Stimulated activated CD8-positive, alpha-beta memory T cell treated with anti-CD3 and anti-CD28 coated beads, Interleukin-15, amount 100 ng/mL, for 4 hours (primary cell): ENCODE measurements at places on chromosomes 2 and 18.

DNA sequence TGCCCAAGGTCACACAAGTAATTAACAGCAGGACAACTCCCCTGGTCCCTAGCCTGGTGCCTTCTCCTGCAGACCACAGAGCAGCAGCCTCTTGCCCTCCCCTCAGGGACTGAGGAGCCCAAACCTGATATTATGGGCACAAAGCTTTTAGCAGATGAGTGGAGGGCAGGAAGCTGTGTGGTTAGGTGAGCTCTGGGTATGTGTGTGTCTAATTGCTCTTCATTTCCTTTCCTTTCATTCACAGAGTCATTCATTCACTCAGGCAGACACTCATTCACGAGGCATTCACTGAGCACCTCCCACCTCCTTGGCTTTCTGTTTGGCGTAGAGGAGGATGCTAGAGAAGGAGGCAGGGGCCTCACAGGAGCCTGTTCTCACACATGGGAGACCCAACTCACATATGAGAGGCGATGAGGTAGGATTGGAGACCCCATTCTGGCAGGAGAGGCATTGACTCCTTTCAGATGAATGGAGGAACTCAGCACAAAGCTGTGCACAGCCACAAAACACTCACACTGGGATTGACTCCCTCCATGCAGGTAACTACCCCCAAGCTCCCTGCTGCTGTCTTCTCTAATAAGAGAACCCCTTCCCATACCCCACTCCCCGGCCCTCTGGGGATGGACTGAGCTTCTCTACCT, 306.8 kb upstream of the SKOR2 start:
- no peak for DNase-seq

- DNase-seq, result no peak
These were observed 674 bp downstream of the PTPN4 start for GRCh38 chr2:119760237-119760955.

DNA sequence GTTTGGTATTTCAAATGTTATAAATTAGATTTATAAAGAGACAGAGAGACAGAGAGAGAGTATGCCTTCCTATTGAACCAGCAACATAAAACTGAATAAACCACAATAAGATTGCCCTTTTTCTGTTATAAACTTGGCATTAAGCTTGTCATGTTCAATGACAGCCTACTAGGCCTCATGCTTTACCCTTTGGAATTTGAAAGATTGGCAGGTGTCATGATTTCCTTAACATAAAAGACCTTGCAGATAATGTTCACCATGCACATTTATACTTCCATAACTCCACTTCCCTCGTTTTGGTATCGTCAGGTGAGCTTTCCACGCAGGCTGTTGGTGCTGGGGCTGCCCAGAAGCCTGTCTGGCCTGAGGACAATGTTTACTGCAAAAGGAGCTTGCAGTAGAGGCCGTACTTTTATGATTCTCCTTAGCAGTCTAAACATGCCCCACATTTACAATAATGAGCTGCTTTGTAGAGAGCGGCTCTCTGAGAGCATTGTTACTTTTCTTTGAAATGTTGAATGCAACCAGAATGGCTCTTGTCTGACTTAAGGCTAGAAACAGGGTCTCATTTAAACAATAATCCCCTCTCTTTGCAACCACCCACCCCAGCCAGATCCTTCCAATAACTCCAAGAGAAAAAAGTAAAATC, 379.1 kb upstream of the ATP5MC3 start:
- DNase-seq, result no peak

DNA sequence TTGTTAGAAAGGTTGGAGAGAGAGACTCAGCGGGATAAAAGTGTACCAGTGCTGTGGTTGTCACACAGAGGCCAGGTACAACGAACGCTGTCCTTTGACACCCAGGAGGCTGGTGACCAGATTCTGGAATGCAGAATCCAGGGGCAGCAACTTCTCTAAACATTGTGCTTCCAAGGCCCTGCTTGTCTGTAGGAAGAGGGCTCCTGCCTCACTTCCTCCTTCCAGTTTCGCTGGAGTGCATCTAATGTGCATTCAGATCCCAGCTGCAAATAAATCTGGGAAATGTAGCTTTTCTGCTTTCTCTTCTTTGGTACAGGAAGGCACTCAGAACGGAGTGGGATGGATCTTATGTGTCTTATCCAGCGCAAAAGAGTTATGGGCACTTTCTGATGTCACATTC, 171.8 kb upstream of the ATP5MC3 start:
- no peak for DNase-seq

- no peak for DNase-seq
These were observed 50.6 kb downstream of the PMAIP1 start for GRCh38 chr18:59950215-59950944.

DNA sequence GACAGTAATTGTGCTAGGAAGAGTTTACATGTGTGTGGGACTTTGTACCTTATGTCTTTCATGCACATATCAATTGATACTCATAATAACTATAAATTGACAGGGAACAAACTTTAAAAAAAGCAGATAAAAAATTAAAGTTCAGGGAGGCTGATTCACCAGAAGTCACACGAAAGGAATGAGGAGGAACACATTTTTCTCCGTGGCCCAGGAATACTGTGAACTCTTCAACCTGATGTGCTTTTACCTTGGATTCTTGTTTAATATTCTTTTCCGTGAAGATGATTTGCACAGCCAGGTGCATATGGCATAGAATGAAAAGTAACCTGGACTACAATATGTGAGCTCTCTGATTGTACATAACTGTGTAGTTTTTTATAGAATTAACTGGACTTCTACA, 326.3 kb downstream of the CDH7 start:
- DNase-seq, result no peak

GRCh38 chr2:25816249-25816648, 62.0 kb downstream of the ASXL2 start:
- no peak for DNase-seq

DNA sequence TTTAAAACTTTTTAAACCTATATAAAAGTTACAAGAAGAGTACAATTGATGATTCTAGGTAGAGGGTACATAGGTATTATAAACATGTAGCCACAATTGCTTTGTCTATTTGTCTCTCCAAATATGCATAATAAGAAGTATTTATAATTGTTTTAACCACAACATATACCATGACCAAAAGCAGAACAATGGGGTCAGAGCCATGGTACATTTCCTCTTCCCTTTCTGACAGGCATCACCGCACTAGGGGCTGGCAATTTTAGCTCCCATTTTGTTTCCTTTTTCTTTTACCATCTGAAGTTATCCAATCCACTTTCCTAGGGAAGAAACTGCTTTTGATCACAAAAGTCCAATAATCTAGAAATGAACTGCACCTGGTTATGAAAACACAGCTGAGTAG, 49.3 kb downstream of the TMX3 start:
- no peak for DNase-seq

DNA sequence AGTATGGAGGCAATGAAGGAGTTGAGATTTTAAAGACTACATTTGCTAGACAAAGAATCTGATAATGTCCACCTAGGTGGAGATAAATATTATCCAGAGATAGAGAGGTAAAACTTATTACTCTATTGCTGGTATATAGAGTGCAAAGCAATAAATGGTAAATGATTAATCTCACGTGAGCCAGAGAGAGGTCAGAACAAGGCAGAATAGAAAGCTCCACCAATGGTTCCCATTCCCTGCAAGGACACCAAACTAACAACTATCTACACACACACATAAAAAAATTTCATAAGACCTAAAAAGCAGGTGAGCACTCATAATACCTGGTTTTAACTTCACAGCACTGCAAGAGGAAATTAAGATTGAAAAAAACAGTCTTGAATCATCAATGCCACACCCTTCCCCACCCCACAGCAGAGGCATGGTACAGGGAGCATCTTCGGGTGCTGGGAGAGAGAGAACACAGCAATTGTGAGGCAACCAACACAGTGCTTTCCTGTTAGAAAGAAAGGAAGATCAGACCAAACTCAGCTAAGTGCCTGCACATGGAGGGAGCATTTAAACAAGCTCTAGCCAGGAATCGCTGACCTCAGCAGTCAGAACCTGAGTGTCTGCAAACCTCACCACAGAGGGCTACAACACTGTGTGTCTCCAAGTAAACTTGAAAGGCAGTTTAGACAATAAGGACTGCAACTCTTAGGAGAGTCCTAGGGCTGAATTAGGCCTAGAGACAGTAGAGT, 1432.6 kb upstream of the TMEFF2 start:
- no peak for DNase-seq

DNA sequence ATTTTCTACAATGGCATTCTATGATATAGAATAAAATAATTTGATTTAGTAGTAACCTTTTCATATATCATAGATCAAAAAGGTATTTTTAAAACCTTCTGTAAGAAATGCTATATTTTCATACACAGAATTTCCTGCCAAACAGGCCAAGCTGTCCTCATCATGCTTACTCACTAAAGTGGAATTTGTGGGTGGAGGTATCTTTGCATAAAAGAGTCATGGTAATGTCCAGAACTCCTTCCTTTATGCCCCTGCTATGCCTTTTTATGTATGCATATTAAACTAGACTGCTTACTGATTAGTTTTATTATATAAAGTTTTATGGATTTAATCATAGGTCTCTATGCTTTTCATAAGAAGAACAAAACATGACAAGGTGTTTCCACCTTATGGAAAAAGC, 27.5 kb upstream of the MARCHF7 start:
- no peak for DNase-seq

DNA sequence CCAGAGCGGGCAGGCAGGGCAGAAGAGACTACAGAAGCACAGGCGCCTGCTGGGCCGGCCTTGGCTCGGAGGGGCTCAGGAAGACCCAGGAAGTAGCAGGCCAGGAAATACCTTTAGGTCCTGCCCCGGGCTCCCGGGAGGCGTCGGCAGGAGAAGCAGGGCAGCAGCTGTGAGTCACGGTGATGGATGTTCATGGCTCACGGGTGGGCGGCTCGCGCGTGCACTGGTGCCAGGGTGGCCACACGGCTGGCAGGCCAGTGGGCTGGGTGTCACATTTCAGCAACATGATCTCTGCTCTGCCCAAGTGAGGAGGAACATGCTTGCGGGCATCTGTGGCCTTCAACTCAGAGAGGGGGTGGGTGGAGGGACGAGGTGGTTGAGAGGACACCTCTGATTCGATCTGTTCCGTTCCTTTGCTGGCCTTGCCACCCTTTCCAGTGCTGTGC, 139.3 kb downstream of the KLHL29 start:
- DNase-seq, result no peak

DNA sequence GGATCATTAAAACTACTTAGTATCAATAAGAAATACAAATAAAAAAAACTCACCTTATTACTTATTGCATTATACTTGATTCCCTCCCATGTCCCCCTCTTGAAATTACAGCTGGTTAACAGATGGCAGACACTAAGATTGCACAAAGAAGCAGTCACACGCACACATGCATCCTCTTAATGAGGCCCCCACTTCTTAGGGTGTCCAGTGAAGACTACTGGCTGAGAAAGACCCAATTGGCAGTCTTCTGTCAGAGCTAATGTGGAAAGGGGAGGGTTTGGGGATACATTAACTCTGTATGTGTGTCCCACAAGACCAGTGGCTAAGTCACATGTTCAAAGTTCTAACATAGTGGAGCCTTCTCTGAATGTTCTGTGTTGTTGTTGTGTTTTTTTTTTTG, 210.7 kb downstream of the MTX2 start:
- no peak for DNase-seq

DNA sequence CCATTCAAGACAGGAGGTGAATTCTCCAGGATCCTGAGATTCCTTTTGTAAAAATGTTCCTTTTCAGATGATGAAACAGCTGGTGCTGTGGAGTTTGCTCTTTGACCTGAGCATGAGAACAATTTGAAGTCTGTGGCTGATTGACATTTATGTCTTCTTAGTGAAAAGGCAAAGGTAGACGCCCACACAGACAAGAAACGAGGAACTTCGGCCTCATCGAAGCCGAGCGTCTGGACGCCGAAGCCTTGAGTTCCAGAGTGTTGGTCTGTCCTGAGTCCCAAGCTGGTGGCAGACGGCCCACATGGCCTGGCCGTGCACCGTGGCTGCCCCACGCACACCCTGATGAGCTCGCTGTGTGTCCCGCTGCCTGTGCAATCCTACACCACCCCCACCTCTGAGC, 20.7 kb upstream of the SNTG2 start:
- no peak for DNase-seq

- no peak for DNase-seq
These were observed at the start of gene SLC5A7 for GRCh38 chr2:107986278-107987217. TSS of gene SLC5A7 (plus strand) at chr2:107986524. CDS start at chr2:107988156, 1,632 bp downstream.

- DNase-seq, result no peak
These were observed 36.5 kb downstream of the COA5 start for GRCh38 chr2:98571796-98572195.

- DNase-seq, result no peak
These were observed 308.6 kb downstream of the AKAIN1 start for GRCh38 chr18:4888251-4889040.

DNA sequence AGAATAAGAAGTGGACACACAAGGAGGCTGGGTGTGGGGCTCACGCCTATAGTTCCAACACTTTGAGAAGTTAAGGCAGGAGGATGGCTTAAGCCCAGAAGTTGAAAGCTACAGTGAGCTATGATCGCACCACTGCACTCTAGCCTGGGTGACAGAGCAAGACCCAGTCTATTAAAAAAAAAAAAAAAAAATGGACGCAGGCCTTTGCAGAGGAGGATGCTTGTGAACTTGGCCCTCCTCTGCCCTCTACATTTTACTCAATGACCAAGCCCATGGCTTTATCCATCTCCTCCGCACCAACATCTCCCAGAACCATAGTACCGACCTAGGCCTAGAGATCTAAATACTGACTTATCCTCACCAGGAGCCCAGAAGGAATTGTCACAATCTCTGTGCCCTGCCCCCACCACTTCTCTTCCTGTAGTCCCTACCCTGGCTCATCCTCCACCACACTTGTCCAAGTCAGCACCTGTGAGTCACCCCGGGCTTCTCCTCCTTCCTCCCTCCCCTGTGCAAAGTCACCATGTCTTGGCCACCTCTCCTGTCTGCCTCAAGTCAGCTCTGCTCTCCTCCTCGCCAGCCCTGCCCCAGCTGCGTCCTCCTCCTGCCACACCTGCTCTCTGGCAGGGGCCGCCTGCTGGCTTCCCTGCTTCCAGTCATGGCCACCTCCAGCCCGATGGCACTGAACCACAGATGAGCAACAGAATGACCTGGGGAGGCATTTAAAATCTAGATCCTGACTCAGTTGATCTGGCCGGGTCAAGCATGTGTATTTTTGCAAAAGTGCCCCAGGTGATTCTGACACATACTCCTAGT, 35.8 kb upstream of the ASPRV1 start:
- DNase-seq, result no peak

DNA sequence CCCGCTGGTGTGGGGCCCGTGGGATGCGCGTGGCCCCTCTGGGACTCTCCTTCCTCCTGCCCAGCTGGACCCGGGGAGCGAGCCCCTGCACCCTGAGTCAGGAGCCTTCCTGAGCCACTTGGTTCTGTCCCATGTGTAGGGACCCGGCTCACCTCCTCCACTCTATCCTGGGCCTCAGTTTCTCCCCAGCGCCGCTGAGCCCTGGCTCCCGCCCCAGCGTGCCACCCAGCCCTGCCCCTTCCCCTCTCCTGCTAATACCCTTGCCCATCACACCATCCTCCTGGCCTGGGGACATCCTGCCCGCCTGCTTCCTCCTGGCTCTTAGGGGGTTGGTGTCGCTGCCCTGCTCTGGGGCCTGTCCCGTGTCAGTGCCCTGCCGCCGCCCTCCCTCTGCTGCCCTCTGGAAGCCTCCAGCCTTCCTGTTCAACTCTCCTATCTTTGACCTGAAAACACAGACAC, 24.8 kb downstream of the GPC1 start:
- no peak for DNase-seq
